ENCODE measurements at places on chromosomes 1 and 21.
A peak's percentile ranks its signal among the peaks of the same experiment; 100 is the strongest.

- ATAC-seq = peak; percentile 26
These were observed 5.3 kb upstream of the EVA1B start for GRCh38 chr1:36328713-36329112.

- no peak for ATAC-seq
These were observed 31.7 kb upstream of the CAPZB start for GRCh38 chr1:19517017-19517416.

DNA sequence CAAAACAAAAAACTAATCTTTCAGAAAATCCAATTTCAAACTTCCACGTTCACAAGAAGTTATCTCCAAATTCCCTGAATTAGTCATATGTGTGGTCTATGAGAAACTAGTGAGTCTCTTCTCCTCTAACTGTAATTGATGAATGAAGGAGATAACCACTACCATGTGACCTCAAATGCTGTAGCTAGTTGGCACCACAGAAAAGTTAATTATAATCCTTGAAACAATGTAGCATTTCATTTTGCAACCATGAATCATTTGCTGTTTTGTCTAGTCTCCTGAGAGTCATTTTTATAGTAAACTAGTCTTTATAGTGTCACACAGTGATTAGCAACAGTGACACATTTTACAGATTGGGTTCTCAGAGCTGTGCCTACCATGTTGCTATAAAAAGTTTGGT is 287.5 kb downstream of the LRRIQ3 start:
- no peak for ATAC-seq

DNA sequence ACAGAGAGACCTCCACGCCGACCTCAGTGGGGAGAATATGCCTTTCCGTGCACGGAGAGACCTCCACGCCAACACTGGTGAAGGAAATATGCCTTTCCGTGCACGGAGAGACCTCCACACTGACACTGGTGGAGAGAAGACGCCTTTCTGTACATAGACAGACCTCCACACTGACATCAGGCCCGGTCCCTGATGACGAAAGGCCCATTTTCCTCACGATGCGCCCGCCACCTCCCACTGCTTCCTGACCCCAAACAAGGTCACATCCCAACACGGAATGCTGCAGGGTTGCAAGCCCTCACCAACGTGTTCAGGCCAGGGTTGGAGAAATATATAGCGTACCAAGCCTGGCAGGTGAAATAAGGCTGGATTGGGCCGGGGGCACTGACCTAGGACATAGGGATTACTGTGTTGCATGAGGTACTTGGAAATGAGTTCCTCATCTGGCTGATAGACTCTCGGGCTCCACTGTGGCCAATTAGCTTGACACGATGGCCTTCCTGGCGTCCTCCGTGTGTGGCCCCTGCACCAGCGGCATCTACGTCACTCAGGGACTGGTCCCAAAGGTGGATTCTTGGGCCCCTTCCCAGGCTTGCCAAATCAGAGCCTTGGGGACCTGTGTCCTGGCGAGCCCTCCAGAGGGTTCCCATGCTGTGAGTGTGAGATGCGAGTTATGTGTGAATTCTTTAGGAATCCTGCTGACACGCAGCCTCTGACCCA is 16.5 kb upstream of the SUMO3 start:
- no peak for ATAC-seq

- no peak for ATAC-seq
These were observed 204.1 kb downstream of the COL24A1 start for GRCh38 chr1:85952460-85952859.

- ATAC-seq = no peak
These were observed 99.6 kb downstream of the RUNX1 start for GRCh38 chr21:34949499-34949898.

- no peak for ATAC-seq
These were observed 23.6 kb upstream of the LY9 start for GRCh38 chr1:160772331-160772730.

- ATAC-seq = peak; percentile 42
These were observed 372 bp downstream of the SLC25A44 start for GRCh38 chr1:156194300-156194652.

- ATAC-seq = no peak
These were observed 21.0 kb downstream of the SLC27A3 start for GRCh38 chr1:153795934-153796785.

DNA sequence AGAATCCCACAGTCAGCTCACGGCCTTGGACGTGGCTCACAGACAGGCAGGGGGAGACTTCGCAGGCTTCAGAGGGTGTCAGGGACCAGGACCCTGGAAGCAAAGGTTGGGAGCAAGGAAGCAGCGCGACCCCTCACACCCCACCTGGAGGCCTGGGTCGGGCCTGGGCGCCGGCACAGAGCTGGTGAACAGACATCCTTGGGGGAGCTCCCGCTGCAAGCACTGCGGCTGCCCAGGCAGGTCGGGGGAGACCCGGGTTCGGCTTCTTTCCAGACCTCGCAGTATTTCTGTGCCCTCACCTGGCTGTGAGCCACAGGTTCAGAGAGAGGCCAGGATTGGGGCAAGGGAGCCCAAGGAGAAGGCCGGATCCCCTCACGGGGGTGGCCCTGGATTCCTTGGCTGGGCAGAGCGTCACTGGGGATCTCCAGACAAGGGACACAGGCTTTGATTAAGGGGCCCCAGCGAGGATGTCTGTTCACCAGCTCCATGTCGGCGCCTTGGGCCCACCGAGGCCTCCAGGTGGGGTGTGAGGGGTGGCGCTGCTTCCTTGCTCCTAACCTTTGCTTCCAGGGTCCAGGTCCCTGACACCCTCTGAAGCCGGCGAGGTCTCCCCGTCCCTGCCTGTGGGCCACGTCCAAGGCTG is 37.9 kb upstream of the TSPEAR start:
- peak; percentile 28 for ATAC-seq

DNA sequence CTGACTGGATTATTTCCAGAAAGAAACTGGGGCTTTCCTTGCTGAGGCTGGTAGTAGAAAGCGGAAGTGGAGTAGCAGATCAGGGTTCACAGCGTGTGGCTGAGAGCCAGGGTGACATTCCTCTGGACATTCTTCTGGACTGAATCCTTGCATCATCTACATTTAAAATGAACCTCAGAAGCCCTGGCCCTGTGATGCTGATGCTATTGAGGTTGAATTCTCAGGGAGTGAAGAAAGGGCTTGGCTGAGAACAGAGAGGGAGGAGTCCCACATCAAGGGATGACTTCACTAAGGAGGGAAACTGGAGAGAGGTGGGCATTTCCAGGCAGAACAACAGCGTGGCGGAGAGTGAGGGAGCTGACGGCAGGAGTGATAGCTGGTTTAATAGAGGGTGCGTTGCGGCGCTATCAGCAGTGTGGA is 102.3 kb upstream of the LMO4 start:
- ATAC-seq = peak; percentile 90

DNA sequence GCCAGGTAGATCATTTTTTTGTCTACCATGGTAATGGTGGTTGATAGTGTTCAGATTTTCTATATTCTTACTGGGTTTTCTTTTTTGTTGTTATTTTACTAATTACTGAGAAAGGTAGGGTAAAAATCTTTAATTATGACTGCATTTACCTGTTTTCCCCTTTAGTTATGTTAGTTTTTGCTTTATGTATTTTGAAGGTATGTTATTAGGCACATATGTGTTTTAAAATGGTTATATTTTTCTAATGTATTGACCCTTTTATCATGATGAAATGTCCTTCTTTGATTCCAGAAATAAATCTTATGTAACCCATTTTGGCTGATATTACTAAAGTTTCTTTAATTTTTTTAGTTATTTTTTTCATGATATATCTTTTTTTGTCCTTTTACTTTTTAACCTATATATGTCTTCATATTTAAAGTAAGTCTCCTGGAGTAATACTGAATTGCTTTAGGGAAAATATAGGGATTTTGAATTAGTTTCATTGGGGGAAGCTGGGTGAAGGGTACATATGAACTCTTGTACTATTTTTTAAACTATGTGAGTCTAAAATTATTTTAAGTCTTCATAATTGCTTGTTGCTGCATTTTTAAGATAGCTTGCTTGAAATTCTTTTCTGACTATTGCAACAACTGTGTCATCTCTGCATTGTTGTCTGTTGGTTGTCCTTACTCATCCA is 22.4 kb downstream of the SLC35A3 start:
- no peak for ATAC-seq

DNA sequence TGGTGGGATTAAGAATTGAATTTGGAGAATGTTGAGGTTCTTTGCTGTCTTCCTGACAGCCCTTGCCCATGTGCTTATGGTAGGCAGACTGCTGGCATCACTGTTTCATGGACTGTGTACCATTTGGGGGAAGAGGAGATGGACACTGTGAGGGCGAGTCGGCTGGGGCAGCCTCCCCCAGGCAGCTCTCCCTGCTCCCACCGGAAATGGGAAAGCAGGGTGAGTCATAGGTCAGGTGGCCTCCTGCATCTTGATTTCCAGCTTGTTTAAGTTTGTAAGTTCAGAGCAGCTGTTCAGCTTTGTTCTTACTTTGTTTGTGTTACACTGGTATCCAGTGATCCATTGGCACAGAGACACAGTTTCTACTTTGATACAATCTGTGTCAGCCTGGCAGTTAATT is 87.2 kb upstream of the CNIH3 start:
- ATAC-seq = no peak

DNA sequence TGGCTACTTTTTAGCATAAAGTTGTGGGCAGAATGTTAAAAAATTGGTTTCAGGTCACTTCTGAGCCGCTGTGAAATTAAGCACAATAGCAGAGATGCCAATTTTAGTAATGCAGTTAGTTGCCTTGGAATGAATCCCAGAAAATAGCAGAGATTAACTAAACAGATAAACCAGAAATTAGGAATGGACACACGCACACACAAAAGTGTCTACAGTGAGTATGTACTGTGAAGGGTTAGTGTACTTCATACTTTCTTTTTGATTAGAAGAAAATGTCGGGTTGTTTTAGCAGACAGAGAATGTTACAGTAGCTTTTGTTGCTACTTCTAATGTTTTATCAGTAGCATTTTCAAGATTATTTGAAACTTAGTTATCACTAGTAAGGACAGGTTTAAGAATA is 106.7 kb downstream of the LEPR start:
- ATAC-seq = peak; percentile 34

DNA sequence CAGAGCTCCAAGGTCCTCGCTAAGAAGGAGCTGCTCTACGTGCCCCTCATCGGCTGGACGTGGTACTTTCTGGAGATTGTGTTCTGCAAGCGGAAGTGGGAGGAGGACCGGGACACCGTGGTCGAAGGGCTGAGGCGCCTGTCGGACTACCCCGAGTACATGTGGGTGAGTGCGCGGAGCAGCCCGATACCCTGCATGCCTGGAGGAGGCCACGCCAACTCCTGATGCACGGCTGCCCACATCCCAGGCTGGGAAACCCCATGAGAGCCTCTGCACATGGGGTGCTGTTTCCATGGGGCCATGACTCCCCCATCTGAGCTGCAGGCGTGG is 43.0 kb upstream of the TRAPPC10 start:
- ATAC-seq = no peak

- no peak for ATAC-seq
These were observed 144.8 kb upstream of the SAMSN1 start for GRCh38 chr21:14690886-14691285.

- no peak for ATAC-seq
These were observed 66.6 kb downstream of the SPAG17 start for GRCh38 chr1:118118469-118118868.

DNA sequence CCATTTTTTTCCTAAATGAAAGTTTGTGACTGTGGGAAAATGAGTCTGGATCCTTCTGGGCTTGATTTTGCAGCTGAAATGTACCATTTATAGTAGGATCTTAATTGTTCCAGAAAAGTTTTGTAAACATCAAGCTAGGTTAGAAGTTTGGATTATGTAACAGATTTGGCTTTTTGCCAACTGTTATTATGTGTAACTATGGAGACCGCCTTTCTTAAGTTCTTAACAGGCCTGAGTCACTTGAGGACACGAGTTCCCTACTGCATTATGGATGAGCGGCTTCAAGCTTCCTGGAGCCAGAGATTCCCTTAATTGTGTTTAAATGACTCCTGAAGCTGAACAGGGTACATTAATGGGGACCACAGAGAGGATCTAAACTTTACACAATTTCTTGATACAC is 22.2 kb downstream of the SLC25A33 start:
- ATAC-seq = peak; percentile 33

DNA sequence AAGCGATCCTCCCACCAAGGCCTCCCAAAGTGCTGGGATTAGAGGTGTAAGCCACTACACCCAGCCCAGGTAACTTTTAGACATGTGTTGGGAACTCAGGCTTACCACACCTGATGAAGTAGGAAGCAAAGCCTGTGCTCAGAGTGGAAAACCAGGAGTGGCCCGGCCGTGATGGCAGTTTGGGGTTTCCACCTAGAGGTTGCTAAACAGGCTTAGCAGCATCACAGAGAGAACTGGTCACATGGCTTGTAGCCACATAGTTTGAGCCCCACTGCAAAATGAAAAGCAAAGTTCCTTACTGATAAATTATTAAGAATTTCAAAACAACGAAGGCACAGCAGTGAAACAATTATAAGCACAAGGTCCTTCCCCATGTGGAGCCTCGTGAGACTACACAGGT is 142.6 kb upstream of the CXADR start:
- ATAC-seq = no peak

- ATAC-seq = no peak
These were observed 24.4 kb upstream of the WDR26 start for GRCh38 chr1:224458996-224459395.

DNA sequence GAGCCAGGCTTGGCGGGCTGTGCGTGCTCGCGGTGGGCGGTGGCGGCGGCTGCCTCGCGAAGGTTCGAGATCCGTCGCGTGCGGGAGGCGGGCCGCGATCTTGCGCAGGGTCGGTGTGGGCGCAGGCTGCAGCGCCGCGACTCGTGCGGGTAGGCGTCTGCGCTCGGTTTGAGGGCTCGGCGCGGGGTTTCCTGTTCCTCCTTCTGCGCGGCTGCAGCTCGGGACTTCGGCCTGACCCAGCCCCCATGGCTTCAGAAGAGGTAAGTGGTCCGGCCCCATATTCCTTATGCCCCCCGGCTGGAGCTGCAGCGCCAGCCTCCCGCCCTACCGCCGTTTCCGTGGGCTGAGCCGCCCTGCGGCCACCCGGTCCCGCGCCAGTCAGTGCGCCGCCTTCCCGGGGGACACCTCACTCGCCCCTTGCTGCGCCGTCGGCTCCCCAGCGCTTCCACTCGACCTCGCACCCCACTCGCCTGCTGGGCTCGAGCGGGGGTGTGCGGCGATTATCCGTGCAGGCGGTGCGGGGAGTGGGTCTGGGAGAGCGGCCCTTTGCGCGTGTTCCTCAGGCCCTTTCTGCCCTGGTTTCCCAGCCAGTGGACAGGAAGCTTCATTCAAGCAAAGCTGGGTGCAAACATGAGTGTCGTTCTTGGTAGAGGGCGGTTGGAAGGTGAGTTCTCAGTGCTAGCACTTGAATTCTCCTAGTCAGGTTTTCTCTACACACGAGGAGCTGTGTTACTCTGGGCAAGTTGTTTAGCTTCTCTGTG is at the start of gene CACYBP:
CACYBP (plus strand) TSS at position 12 of the 761 bp plus-strand sequence; CDS start at position 246, 234 bp downstream.
- ATAC-seq = peak; percentile 78

Measured in motor neuron (in vitro differentiated cells).